RPMI7951 (cell line): ENCODE measurements at places on chromosomes 13 and 19. TPM values are rescaled to one million over a fixed set of nuclear protein-coding genes. Genes with fewer than 3 reads are reported as not detected.

DNA sequence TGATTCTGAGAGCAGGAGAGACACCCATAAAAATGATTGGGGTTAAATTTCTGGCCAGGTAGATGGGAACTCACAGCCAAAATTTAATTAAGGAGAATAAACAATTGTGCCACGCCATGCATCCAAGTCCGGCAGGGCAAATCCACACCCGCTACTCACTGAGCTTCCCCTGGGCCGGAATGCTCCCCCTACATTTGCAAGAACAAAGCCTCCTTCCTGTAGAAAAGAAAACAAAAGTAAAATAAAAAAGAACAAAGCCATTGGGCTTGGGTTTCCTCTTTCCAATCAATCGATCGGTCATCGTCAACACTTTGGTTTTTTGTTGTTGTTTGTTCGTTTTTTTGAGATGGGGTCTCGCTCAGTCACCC, 30.2 kb upstream of the TFDP1 start:
- DNase-seq: no peak

DNA sequence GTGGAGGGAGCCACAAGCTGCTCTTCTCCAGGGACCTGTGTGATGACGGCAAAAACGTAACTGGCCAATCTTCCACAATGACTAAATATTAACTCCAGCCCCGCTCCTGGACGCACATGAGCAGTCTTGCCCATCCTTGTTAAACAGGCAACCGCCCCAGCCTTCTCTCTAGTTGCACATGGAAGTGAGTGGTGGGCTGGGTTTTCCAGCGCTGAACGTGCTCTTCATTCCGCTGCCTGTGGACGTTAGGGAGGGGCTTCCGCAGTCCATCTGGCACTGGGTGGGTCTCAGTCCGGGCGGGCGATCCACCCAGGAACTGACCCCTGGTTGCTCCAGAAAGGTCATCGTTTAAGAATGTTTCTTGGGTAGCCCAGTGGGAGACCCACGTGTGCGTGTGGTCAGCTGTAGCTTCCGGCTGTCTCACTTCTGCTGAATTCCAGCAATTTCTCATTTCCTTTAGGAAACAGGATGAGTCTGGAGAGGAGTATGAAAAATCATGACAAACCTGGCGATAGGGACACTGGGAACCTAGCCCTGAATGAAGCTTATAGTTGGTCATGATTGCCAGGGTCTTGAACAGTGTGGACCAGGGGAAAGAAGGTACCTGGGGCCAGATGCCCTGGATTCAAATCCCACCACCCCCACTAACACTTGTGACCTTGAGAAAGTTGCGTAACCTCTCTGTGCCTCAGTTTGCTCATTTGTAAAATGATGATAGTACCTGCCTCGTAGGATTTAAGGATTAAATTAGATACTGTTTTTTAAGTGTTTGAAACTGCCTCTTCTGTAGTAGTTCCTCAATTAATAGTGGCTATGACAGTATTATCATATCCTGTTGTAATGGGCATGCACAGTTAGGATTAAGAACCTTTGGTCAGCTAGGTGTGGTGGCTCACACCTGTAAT, 92.6 kb downstream of the SIPA1L3 start:
- DNase-seq: peak; percentile 100

The LTBP4 gene
- 21.5 and 22.0 TPM in 2 replicates for total RNA-seq

DNA sequence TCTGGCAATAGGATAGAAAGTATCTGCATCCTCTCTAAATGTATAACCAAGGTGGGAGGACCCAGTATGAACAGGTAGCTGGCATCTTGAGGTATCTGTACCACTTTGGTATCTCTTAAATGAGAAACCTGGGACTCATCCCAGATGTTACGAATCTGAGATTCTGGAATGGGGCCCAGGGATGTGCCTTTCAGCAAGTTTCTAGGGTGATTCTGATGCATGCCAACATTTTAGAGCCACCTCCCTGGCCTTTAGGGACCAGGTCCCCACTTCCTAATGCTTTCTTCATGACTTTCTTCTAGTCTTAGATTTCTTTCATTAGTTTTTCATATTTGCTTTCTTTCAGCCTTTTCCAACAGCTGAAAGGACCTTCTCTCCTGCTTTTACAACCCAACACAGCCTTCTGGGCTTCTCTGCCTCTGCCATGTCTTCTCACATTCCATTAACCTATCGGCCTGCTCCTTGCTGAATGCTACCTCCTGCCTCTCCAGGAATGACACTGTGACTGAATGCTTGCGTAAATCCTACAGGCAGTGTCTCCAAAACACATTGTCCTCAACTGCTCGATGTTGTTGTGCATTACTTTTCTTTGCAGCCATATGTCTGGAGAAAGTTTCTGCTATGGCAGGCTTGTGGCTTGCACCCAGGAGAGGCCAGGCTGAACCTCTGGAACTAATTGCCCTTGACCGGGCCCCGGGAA, 284.0 kb downstream of the DNAJC15 start:
- DNase-seq: no peak

The ZNF229 gene
- 3.8 and 6.1 TPM in 2 replicates for total RNA-seq

The PRKD2 gene
- 12.9 and 14.6 TPM in 2 replicates for total RNA-seq

GRCh38 chr19:4066682-4067395, at the start of gene ZBTB7A:
TSS of gene ZBTB7A (minus strand) at chr19:4066899. CDS start at chr19:4055232, 11,667 bp downstream.
- peak; percentile 83 for DNase-seq

GRCh38 chr13:65497265-65497664, 1732.9 kb downstream of the PCDH9 start:
- peak; percentile 0 for DNase-seq

DNA sequence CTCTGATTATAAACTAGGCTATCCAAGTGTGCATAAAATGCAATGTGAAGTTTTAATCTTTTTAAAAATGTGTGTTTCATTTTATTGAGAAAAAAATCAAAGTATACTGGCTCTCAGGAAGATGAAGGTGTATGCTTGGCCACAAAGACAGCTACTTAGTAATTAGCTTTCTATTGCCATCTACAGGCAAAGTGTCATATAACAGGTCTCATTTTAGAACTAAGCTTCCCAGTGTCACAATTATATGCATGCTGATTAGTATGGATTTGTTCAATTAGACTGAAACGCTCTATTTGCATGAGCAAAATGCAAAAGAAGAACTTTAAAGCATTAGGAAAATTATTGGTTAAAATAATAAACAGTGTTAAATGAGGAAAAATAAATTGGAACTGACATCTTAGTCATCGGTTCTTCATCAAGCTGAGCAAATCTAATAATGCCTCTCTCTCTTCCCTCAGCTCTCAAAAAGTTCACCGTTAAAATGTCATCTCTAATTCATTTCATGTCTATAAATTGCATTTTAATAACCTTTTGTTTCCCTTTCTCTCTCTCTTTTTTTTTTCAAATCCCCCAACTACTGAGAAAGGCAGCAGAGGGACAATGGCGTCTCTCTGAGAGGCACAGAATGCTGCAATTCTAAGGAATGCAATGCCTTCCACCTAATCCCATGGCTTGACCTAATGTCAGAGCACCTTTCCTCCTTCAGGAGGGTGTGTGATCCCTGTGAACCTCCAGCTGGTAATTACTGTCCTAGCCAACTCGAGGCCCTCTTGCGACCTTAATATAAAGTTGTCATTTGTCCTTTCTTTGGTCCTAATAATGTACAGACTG, 313.1 kb upstream of the MAB21L1 start:
- DNase-seq: peak; percentile 31

DNA sequence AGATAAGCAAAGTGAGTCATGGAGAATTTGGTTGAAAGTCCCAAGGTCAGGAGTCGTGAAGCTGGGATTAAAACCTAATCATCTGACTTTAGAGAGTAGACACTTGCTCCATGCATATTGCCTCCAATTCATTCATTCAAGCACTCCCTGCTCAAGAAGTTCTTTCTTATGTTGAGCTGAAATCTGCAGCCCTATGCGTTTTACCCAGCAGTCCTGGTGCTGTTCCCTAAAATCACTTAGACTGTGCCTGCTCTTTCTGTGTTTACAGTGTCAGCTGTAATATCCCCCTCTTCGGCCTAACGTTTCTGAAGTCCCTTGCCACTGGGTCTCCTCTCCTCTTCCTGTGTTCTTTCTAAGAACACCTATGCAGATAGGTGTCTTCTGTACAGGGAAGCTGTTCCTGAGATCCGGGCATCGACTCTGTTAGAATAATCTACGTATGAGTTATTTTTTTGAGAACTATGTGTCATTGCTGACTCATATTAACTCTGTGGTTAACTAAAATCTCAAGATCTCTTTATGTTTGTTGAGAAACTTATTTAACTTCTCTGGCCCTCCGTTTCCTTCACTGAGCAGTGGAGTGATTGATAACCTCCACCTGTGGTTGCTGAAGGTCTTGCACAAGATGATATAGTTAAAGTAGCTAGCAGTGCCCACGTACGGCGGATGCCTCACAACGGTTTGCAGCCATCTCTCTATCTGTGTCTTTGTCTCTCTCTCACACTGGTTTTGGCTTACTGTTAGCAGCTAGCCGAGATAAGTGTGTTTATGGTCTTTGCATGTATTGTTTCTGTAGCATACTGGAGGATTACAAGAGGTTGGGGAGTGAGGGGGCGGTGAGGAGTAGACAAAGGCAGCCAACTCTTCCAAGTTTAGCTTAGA, 4.7 kb downstream of the ALOX5AP start:
- DNase-seq: peak; percentile 83

DNA sequence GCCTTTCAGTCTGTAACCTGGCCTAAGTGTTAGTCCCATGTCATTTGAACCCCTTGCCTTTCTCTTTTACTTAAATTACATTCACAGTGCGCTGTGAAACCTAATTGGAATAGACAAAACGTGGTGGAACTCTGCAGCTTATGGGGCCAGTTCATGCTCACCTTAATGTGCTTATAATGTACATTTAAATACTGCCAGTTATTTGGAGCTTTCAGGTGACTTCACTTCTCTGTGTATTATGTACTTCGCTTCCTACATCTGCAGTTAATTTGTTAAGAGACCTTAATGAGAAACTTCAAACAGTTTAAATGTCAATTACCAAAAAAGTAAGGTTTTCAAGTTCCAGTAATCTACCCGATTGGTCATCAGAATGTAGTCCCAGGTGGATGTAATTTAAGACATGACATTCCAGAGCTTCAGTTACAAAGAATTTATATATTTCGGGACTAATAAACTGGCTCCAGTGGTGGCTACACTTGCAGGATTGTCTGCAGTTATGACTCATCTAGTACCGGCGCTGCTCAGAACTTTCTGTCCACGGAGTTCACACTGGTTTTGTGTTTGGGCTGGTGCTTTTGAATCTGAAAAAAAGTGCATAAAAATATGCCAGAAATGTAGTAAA, 125.3 kb downstream of the TM9SF2 start:
- DNase-seq: peak; percentile 45

DNA sequence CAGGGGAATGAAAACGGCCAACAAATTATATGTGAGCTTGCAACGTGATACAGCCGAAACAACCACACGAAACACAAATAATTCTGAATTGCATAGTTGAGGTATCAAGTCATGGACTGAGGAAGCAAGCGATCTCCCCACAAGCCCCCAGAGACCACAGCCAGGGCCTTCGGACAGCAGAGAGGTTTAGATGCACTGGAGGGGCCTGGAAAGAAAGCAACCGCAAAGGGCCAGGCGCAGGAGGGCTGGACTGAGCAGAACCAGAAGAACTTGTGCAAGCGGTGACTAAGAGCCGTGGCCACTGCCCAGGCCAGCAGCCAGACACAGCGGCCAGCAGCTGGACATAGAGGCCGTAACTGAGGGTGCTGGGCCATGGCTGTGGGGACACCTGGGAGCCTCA, 131.4 kb downstream of the TNFRSF19 start:
- peak; percentile 34 for DNase-seq

- DNase-seq: peak; percentile 47
Measured at GRCh38 chr19:47351548-47351947, 2.4 kb downstream of the DHX34 start.

- DNase-seq: no peak
Measured at GRCh38 chr19:290372-291005, 714 bp downstream of the PLPP2 start.

DNA sequence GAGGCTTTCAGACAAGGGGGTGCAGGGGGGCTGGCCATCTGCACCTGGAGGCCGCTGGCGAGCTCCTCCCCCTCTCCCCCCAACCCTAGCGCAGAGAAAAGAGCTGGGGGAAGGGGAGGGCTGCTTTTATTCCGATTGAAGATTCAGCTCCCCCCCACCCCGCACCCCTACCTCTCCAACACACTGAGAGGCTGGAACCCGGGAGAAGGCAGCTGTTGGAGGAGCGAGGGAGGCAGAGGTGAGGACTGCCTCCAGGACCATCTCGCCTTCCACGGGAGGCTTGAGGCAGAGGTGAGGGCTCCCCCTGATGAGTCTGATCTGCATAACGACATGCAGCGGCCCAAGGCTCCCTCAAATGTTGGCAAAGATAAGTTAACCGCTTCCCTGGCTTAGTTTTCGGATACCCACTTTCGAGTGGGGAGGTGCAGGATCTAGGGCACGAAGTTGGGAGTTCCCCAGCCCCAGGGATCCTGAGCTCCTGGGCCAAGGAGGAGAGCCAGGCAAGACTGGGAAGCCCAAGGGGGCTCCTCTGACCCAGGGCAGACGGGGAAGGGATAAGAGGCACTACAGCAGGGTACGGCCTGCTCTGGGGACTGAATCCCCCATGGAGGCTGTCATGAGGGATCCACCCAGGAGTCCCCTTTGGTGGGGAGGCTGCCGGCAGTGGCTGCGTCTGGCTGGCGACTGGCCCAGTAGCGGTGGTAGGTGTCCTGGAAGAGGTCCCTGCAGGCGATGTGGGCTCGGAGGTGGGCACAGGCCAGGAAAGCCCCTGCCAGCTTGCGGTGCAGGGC, 1.2 kb upstream of the NUMBL start:
- no peak for DNase-seq

DNA sequence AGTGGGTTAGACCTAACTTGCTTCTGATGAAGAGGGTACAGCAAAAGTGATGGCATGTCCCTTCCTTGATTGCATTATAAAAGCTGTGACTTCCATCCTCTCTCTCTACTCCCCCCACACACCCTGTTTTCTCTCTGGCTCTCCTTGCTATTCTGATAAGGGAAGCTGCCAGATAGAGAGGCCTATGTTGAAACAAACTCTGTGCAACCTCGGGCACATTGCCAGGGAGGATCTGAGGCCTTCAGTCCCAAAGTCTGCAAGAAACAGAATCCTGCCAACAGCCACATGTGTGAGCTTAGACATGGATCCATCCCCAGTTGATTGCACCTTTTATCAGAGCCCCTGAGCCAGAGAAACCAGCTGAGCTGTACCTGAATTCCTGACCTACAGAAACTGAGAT, 44.8 kb upstream of the ARGLU1 start:
- DNase-seq: peak; percentile 17

The FFAR2 gene
- not detected in 2 replicates for total RNA-seq

- DNase-seq: no peak
Measured at GRCh38 chr13:93004919-93005318, 221.7 kb upstream of the GPC6 start.

The JSRP1 gene
- not detected in 2 replicates for total RNA-seq
